SK-MEL-5 (cell line): ENCODE measurements at places on chromosomes 3 and 15. TPM values are rescaled to one million over a fixed set of nuclear protein-coding genes. Genes with fewer than 3 reads are reported as not detected.

DNA sequence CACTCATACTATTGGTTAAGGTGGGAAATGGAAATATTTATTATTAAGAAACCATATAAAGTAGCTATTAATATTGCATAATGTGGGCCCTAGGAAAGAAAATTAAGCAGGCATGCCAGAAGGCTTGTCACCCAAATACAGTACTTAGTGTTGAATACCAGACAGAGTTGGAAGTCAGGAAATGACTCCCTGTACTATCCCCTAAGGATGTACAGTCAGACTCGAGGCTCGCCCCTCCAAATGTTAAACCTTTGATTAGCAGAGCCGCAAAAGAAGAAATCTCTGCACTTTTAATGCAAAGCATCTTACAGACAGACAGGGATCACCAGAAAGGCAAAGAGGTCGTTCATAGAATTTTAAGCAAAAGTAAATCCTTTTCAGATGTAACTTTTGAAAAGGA is 11.3 kb upstream of the RBSN start:
- no peak for DNase-seq

DNA sequence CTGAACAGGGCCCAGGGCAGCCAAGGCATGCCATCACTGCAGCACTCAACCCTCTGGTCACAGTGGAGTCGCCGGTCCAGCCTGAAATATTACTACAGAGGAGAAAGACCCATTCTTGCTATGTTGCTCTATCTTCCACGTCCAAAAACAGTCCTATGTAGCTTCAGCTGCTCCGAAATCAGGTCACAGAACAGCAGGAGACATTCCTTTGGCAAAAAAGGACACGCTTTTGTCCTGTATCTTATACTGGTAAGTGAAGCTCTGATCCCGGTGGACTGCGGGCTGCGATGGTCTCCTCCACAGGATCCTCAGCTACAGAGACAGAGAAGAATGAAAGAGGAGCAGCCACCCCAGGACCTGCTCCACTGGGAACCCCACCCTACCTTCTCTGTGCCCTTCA is 17.6 kb downstream of the ELP6 start:
- DNase-seq = no peak

GRCh38 chr15:29636140-29636539 is 186.1 kb downstream of the TJP1 start:
- DNase-seq = no peak

DNA sequence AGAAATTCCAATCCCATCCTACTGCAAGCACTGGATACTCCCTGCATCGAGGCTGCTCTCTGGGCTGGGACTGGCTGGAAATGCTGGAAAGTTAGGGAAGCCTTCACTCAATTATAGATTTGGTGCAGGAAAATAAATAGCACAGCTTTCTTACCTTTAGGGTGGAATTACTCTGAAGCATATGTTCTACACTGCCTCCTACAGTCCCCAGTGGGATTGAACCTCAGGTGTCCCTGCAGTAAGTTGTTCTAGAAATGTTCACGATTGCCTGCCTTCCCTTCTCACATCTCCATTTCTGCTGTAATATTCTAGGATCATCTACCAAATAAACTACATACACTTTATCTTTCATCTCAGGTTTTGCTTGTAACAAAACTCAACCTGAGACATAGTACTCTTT is 536.7 kb upstream of the LMCD1 start:
- peak; percentile 8 for DNase-seq

- DNase-seq = no peak
These were observed 98.5 kb upstream of the SLC25A36 start for GRCh38 chr3:140842984-140843649.

DNA sequence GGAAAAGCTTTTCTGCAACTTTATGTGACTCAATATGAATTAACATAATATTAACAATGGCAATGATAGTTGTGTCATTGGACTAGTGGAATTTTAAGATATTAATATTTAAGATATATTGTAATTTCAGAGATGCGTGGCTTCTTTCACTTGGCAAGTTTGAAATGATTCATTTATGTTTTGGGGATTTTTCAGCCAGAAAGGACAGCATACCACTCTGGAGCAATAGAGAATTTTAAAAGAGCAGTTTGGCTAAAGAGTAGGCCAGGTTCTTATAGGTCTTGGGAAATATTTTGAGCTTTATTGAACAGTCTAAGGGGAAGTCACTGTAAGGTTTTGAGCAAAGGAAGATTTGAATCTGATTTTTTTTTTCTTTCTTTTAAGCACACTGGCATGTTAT is 16.5 kb downstream of the GMPS start:
- DNase-seq = no peak

DNA sequence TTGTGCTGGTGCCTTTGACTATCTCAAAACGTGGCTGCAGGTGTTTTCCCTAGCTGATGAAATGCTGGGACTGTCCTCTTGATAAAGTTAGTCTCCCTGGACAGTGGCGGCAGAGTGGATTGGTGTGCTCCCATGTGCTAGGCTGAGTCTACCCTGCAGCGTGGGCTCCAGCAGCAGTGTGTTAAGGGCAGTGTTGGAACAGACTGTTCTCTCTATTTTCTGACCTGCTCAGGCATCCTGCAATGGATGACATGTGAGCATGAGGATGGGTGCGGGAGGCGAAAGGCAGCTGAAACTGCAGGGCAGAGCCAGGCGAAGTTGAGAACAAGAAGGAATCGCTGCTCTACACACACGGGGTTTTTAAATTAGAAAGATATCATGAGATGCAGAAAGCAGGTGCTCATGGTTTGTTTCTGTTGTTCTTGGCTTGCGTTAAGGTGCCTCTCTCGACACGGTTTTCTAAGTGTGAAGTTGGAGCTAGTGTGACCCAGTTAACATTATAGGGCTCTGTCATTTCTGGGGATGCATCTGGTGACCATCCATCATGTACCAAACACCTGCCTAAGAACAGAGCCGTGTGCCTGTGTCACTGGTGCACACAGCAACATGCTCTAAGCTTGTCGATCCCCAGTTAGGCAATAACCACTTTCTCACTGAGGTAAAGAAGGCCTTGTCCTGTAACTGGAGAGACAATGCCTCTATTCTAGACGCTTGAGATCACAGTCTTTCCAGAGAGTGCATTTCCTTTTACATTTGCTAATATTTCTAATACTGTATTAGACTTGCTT is 44.3 kb downstream of the SLCO3A1 start:
- peak; percentile 13 for DNase-seq

DNA sequence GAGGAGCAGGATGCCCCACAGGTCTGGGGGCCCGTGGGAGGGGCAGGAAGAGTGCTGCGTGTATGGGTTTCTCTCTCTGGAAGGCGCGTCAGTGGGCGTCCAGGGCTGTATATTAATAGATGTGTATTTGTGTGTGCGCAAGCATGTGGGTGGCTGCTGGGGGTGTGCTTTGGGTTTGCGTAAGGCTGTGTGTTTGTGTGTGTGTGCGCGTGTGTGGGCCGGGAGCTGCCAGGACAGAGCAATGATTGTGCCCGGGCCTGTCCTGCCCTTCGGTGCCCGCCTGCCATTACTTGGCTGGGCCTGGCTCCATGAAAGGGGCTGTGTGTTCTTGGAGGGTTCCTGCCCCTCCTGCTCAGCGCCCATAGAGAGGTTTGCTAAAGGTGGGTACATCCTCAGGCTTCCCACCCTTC is 16.3 kb downstream of the CSPG4 start:
- DNase-seq = peak; percentile 92

GRCh38 chr3:89000886-89001285 is 106.5 kb upstream of the EPHA3 start:
- DNase-seq = no peak

GRCh38 chr3:72380193-72380592 is 468.1 kb downstream of the SHQ1 start:
- DNase-seq = no peak

- no peak for DNase-seq
These were observed 256.4 kb upstream of the TGFBR2 start for GRCh38 chr3:30350011-30350410.

The FAM107A gene
- not detected in 2 replicates for total RNA-seq

The BFSP2 gene
- total RNA-seq = 0.40 TPM in 1 of 2 replicates, not detected in the other
